Kidney epithelial cell (primary cell): ENCODE measurements at places on chromosomes 4 and X.

GRCh38 chr4:156956826-156957368 lies 14.7 kb downstream of the PDGFC start:
- DNase-seq = no peak

DNA sequence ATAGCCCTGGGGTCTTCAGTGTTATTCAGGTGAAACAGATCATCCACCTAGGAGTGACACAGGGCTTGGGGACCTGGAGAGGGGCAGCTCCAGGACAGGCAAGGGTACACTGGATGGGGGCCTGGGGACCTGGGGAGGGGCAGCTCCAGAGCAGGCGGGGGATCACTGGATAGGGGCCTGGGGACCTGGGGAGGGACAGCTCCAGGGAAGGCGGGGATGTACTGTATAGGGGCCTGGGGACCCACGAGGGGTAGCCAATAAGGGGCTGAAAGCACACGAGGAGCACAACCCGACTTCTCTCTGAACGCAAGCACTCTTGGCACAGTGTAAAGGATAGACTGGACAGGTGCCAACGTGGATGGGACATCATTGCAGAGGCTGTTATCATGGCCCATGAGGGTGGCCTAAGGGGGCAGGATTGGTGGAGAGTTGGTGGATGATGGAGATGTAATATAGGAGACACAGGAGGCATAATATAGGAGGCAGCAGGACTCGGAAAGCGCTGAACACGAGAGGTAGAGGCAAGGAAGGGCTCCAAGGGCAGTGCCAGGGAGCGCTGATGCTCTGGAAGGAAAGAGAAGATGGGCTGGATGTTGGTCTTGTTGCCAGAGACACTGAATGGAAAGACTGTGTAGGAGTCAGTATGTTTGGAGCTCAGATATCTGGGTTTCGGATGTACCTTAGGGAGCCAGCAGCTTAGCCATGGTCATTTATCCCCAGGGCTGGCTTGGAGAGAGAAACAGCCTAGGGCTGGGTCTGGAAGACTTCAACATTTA lies 37.9 kb upstream of the FGFBP2 start:
- no peak for DNase-seq

DNA sequence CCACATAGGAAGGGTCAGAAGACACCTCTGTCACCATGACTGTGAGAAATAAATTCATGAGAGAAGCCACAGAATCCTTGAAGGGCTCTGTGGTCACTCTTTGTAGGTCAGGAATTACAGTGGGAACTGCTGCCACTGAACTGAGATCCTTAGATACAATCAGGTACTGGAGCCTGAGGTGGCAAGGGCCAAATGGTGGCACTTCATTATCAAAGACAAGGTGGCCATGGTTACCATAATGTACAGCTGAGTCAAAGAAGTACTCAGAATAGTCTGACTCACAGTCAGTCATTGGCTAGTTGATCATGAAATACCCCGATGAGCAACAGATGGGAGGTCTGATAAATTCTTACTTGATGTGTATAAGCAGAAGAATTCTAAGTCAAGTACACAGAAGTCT lies 131.9 kb downstream of the RTL3 start:
- no peak for DNase-seq

DNA sequence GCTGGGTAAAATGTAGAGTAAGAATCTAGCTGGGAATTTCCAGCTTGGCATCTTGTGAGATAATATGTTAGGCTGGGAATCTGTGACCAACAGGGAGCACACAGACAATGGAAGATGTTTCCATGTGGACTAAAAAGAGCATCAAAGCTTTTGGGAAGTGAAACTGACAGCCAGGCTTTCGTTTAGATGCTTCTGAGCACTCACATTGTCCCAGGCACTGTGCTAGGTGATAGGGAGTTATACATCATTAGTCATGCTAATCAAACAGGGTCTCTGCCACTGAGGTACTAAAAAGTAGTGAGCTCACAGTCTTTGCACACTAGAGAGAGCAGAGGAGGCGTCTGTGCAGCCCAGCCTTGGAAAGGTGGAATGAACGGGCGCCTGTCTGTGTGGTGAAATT lies 101.9 kb upstream of the SCOC start:
- DNase-seq = no peak

- no peak for DNase-seq
Observed at GRCh38 chr4:87738483-87738882, 60.9 kb upstream of the IBSP start.

GRCh38 chr4:124178449-124179021 lies 534.0 kb downstream of the ANKRD50 start:
- no peak for DNase-seq

- no peak for DNase-seq
Observed at GRCh38 chr4:100641336-100641735, 123.5 kb upstream of the EMCN start.
